ENCODE measurements at places on chromosomes 2 and 18.
A peak's percentile ranks its signal among the peaks of the same experiment; 100 is the strongest.

- no peak for DNase-seq
Measured at GRCh38 chr2:75807992-75808391, 97.3 kb upstream of the GCFC2 start.

GRCh38 chr2:189024901-189025618 lies 50.9 kb downstream of the COL3A1 start:
- DNase-seq = peak; percentile 48

DNA sequence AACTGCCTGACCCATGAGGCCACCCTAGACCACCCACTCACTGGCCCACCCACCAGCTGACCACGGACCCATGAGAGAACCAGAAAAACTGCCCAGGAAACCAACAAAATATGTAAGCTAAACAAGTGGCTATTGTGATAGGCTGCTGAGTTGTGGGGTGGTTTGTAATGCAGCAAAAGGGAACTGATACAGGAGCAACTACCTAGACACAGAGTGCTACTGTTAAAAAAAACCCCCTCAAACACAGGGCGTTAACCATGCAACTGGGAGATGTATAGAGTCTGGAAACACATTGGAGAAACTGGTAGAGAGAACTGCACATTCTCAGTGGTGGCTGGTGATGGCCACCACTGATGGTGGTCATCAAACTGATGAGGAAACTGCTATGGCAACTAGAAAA lies 206.3 kb upstream of the GYPC start:
- no peak for DNase-seq

DNA sequence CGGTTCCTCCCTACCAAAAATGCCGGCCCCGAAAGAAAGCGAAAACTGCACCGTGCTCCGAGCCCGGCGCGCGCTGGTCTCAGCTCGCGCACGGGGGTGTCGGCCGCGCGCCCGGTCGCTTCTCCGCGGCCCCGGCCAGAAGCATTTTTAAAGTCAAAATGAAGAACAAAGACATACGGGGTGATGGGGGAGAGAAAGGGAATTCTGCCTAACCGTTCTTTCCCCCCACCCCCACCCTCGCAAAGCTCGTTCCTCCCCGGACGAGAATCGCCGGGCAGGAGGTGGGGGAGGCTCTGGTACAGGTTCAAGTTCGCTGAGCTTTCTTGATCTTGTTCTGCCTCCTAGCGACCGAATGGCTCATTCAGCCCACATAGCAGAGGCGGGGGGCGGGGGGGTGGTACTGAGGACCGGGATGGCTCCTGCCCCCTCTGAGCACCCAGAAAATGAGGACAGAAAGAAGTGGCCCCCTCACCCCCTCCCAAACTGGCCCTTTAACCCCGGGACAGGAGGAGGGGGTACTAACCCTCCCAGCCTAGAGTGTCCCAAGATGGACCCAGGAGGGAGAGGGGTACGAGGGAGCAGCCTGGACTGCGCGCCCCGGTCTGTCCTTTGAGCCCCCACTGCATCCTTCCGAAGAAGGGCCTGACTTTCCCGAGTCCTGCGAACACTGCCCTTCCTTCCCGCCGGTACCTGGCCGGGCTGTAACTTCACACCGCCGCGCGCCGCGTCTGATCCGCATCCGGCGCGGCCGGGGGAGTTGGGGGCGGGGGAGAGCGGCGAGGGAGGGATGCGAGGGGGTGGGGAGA lies 3.1 kb downstream of the BCL11A start:
- DNase-seq = peak; percentile 94

GRCh38 chr2:216584112-216584511 lies 49.1 kb upstream of the IGFBP2 start:
- DNase-seq = no peak

GRCh38 chr18:46061387-46061786 lies 10.7 kb downstream of the PSTPIP2 start:
- DNase-seq = no peak

- DNase-seq = peak; percentile 90
Measured at GRCh38 chr18:3297025-3297984, 35.4 kb downstream of the MYL12B start.

- no peak for DNase-seq
Measured at GRCh38 chr18:10604182-10604581, 78.4 kb downstream of the NAPG start.

DNA sequence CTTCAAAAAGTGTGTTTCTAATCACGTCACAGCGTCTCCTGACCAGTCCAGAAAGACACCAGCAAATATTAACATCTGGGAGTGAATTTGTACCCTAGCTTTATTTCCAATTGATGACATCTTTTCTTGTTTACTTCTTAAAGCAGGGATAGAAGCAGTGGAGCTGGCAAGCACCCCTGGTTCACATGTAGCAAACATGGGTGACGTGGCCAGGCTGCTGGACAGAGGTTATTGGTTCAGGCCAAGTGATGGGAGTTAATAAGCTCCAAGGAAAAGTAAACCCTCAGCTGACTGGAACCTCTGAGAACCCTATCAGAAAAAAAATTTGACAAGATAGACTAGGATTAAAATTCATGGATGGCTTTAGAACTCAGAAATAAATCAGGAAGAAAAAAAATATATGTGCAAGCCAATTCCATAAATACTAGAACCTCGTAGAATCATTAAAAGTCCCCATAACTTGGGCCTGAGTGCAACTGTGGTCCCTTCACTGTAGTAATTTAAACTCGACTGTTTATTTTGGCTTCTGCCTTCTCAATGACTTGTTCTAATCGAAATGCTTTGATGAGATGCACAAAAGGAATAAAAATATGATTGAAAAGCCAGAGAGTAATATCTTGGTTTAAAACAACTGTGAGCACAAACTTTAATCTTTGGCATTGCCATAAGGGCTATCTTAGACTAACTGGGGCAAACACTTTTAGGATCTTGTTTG lies 121.5 kb upstream of the CTAGE1 start:
- DNase-seq = no peak

GRCh38 chr2:18479947-18480369 lies 80.5 kb downstream of the RDH14 start:
- peak; percentile 92 for DNase-seq

DNA sequence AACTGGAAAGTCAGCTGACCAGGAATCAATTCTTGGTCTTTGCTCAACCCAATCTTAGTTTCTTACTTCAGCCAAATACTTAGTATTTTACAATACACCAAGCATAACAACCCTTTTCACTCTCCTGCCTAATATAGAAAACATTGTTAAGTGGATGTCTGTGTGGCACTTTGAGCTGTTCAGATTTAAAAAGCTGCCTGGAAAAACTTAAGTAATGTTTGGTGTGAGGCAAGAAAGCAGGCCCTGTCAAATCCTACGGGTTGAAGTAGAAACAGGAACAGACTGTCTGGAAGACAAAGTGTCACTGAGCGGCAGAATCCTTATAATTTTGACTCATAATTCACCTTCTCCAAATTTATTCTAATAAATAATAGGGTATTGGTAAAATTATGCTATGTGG lies 37.1 kb upstream of the FRZB start:
- no peak for DNase-seq

DNA sequence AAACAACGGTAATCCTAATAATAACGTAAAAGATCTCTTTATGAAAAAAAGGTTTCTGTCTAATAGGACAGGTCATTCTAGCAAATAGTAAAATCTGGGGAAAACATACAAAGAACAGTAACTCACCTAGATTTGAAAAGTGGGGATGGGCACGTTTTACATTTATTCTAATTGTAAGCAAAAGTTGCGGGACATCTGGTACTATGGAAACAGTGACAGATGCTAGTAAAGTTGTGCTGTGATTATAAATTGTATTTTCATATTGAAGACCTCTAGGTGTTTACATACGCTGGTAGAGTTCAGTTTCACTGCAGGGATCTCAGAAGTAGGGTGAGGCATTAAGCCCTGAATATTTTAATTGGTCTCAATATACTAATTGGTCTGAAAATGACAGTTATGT lies 422.5 kb downstream of the DPP10 start:
- no peak for DNase-seq

DNA sequence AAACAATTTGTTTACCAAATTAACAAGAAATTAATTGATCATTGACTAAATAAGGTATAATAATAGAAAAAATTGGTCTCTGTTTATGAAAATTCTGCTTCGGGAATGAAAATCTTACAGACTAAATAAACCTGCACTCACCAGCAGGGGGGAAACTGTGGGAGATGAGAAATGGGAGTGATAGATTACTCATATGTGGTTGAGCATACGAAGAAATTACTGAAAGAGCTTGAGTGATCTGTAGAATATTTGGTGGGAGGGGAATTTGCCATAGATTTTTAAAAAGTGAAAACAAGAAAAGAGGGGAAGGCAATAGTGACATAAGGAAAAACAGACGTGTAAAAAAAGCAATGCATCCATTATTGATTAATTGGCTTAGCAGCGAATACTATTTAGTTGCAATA lies 2.2 kb downstream of the HMSD start:
- peak; percentile 63 for DNase-seq

- no peak for DNase-seq
Measured at GRCh38 chr2:174561972-174562370, 35.6 kb downstream of the WIPF1 start.

DNA sequence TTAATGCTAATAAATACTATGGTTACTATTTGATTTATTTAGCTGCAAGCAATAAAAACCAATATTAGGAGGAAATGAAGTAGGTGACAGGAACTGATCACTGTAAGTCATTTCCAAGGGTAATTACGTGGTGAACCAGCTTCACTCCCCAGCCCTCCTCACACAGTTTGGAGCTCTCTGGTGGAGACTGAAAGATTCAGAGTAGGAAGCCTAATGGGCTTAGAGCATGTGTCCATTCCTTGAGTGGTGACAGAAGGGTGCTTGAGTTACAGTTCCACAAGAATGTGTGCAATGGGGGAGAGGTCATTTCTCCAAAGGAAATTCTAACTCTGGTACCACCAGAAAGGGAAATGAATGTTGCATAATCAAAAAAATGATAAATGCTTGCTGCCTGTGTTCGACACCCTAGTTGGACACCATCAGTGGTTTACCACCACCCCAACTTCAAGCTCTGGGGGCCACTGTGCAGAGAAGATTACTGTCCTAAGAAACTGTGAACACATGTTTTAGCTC lies 285.1 kb upstream of the MMADHC start:
- peak; percentile 27 for DNase-seq

DNA sequence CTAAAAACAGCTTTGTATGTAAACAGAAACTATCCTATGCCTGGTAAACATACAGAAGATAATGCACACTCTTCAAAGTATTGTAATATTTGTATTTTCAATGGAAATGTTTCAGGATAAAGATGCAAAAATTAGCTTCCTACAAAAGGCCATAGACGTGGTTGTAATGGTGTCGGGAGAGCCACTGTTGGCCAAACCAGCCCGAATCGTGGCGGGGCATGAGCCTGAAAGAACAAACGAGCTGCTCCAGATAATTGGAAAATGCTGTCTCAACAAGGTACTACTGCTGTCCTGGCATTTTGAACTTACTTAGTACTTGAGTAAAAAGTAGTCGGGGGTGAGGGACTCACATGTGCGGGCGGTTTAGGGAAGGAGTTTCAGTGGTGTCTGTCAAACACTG lies 5.4 kb downstream of the TRAF3IP1 start:
- DNase-seq = no peak

GRCh38 chr2:21970971-21971370 lies 847.2 kb downstream of the TDRD15 start:
- DNase-seq = no peak

- DNase-seq = no peak
Measured at GRCh38 chr2:241728627-241729026, 5.8 kb upstream of the D2HGDH start.

GRCh38 chr2:83435989-83436388 lies 1023.1 kb downstream of the SUCLG1 start:
- no peak for DNase-seq

- no peak for DNase-seq
Measured at GRCh38 chr2:100643906-100644501, 81.2 kb downstream of the PDCL3 start.

- DNase-seq = no peak
Measured at GRCh38 chr2:119137502-119137901, 21.0 kb downstream of the C1QL2 start.

DNA sequence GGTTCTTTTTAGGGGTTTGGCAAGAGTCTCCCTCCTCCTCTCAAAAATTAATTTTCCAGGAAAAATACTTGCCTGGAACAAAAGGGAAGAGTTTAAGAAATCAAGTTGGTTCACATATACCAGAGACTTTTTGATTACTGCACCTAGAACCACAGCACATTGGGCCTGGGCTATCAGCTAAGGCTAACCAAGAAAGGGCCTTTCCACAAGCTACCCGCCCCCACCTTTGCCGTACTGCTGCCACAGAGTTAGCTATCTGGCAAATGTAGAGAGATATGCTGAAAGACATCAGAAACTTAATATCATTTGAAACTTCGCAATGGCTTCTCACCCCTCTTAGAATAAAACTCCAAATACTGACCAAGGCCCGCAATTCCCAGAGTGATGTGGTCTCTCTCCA lies 76.9 kb downstream of the AAK1 start:
- no peak for DNase-seq

- DNase-seq = no peak
Measured at GRCh38 chr2:126798276-126799140, 100.2 kb upstream of the TEX51 start.

GRCh38 chr2:24107-24506 lies 22.2 kb downstream of the FAM110C start:
- no peak for DNase-seq

DNA sequence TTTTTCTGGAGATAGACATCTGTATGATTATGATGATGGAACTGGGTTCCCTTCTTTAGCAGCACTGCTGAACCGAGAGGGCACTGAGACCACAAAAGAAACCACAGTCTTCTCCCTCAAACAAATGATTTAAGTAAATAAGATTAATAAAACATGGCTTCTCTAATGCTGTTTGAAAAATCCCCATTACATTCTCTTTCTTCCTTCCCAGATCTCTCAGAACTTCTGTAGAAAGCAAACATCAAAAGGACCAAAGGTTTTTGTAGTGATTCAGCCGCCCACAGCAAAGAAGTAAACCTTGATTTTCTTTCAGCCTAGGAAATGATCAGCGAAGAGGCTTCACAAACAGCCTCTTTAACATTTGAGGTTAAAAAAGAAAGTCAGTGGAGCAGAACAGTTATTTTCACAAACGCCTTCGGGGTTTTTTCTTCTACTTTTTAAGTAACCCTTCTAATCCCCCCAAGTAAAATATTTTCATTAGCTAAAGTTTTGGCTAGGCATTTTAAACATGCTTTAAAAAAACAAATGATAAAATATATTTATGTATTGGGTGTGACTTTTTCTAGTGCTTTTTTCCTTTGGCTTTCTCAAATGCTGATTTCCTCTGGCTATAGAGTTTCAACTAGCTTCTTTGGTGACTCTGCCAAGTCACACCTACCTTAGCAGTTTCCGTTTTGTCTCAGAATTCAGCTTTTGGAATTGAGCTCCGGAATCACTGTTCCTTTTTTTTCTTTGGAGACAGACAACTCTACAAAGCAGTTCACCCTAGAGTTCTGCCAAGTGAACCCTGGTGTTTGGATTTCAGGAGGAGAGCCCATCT lies 89.6 kb downstream of the UPP2 start:
- DNase-seq = no peak

DNA sequence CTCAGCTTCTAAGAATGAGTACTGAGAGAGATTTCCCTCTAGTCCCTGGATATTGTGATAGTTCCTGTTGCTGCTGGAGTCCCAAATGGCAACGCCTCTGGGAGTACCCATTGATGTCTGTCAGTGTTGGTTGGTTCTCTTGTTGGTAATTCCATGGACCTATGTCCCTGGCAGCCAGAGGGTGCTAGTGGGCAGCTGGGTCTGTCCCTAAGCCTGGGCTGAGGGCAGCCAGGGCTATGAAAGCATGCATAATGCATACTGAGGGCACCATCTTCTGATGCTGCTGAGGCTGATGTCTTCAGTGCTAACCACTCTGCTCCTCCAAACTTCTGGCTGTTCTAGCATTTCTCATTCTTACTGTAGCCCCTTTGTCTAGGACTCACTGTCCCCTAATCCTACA lies 35.9 kb downstream of the NABP1 start:
- no peak for DNase-seq
